Stimulated activated CD8-positive, alpha-beta memory T cell treated with anti-CD3 and anti-CD28 coated beads, Interleukin-12 subunit alpha, Interleukin-12 subunit beta, amount 100 ng/mL, for 1 hour (primary cell): ENCODE measurements at places on chromosomes 12 and 14.

- no peak for DNase-seq
These were observed 1215.4 kb upstream of the USP15 start for GRCh38 chr12:61044766-61045165.

DNA sequence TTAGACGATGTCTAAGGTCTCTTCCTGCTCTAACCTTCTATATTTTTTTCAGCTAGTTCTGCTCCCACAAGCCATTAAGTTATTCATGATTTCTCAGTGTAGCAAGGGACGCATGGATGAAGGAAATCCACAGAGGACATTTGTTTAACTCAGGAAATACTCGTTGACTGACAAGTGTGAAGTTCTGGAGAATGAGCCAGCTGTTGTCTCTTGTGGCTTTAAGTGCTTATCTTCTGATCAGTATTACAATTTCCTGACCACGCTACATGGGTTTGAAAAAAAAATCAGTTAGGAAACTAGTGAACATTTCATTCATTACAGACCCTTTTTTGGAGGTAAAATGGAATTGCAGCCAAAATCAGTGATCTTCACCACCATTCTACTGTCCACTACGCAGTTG lies 53.1 kb downstream of the GUCY2C start:
- DNase-seq, result no peak

- DNase-seq, result no peak
These were observed 11.9 kb downstream of the DLST start for GRCh38 chr14:74893614-74894091.

GRCh38 chr12:124655048-124655697 lies 87.8 kb upstream of the NCOR2 start:
- no peak for DNase-seq

- no peak for DNase-seq
These were observed 104.2 kb upstream of the RMST start for GRCh38 chr12:97358361-97358760.

- no peak for DNase-seq
These were observed 70.8 kb downstream of the SRGAP1 start for GRCh38 chr12:63915105-63915800.

- no peak for DNase-seq
These were observed 127.2 kb upstream of the TMEM132D start for GRCh38 chr12:130031041-130031440.

- DNase-seq, result no peak
These were observed 17.4 kb downstream of the EGLN3 start for GRCh38 chr14:33933386-33933933.

GRCh38 chr12:63985456-63985855 lies 141.0 kb downstream of the SRGAP1 start:
- DNase-seq, result no peak

- no peak for DNase-seq
These were observed 38.8 kb upstream of the ATF7IP start for GRCh38 chr12:14326699-14327098.

- DNase-seq, result no peak
These were observed 69.5 kb upstream of the DICER1 start for GRCh38 chr14:95226801-95227200.

GRCh38 chr14:99389174-99389826 lies 91.4 kb downstream of the SETD3 start:
- DNase-seq, result peak; percentile 12

DNA sequence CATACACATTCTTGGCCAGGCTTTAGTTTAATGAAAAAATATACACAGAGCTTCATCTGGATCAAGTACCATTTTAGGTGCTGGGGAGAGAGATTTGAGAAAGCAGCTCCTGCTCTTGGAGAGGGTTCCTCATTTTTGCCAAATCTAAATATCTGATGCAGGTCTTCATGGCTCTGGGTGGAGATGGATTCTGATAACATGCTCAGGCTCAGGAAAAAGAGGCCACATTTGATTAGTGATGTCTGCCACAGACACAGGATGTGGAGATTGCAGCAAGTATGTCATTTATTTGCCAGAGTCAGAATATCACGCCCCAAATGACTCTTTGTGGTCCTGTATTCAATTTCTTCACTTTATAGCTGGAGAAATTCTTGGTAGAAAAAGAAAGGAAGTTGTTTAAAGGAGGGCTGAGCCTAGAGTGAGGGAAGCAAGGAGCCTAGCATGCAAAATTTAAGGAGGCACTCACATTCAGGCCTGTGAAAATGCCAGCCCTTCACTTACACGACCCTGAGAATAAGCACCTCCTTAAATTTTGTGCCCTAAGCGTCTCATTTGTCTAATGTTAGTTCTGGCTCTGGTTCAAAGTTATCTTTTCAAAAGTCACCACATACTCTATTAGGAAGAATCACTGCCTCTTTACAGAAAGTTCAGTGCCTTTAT lies 492.9 kb upstream of the TBX3 start:
- DNase-seq, result no peak

DNA sequence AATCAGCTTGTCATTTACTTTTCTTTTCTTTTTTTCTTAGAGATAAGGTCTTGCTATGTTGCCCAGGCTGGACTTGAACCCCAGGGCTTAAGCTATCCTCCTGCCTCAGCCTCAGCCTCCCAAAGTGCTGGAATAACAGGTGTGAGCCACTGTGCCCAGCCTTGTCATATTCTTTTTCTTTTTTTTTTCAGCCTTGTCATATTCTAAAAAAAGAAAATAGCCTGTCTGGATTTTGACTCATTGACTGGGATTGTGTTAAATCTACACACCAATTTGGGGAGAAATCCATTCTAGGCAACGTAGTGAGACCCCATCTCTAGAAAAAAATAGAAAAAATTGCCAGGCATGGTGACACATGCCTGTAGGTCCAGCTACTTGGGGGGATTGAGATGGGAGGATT lies 24.1 kb downstream of the ATP5MC2 start:
- no peak for DNase-seq

DNA sequence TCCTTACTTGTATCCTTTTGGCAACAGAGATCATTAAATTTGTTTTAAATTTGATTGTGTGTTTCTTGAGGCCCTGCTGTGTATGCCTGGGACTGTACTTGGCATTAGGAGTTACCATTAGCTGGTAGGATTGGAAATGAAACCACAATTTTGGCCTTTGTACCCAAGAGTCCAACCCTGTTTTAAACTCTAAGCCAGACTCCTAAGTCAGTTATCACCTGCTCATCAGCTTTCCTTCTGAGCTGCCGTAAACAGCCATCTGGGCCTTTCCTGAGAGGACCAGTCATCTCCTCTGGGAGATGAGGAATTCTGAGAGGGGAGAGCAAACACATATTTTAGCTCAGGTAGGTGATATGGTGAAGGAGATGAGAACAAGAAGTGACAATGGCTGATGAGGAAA lies 74.3 kb upstream of the SRSF5 start:
- no peak for DNase-seq

DNA sequence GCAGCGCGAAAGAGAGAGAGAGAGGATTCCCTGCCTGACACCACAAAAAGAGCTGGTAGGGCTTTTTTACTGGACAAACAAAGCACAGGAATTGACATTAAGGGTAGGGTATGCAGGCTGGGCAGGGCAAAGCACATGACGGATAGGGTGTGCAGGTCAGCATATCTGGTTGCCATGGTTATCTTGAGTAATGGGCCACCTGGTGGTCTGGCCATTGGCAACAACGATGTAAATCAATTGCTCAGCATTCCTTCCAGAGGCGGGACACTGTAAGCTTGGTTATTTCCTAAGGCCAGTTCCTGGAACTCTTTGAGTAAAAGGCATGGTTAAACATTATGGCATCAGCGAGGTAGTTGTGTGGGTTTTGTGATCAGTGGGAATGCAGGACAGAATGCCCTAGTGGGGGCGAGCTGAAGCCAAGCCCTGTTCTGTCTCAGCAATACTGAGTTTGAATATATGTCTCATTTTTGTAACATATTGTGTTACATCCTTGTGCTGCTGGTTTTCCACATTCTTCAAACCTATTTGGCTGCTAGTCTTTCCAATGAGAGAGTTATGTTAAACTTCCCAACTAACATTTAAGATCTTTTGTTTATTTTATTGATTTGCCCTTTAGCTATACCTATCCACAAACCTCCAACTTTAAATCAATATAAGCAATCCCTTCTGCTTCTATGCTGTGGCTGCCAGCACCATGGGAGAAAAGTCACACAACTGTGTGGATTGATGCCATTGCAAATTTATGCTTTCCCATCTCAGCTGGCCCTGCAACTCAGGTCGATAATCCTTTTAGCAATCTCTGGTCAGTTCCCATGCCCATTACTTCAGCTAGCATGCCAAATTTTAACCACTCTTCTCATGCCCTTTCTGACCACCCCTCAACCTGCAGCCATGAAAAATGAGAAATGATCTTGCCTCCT lies 396.7 kb upstream of the PDE3A start:
- DNase-seq, result no peak

DNA sequence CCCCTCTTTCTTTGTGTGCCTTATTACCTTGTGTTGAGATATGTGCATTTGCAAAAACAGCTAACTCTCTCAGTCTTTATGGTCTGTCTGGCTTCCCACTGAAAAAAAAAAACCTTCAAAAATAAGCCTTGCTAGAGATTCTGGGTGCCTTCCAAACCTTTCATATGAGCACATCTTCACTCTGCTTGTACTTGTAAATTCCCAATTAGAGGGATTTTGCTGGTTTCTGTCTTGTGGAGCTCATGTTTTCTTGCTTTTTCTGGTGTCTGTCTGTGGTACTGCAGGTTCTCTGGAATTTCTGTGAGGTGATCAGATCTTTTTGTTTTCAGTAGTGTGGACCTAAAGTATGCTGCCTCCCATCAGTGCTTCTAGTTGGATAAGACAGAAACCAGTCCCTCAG lies 100.1 kb downstream of the PIK3C2G start:
- no peak for DNase-seq

GRCh38 chr12:98397323-98398105 lies 117.9 kb upstream of the TMPO start:
- peak; percentile 69 for DNase-seq

- DNase-seq, result no peak
These were observed 53.8 kb upstream of the NPFF start for GRCh38 chr12:53560912-53561589.

DNA sequence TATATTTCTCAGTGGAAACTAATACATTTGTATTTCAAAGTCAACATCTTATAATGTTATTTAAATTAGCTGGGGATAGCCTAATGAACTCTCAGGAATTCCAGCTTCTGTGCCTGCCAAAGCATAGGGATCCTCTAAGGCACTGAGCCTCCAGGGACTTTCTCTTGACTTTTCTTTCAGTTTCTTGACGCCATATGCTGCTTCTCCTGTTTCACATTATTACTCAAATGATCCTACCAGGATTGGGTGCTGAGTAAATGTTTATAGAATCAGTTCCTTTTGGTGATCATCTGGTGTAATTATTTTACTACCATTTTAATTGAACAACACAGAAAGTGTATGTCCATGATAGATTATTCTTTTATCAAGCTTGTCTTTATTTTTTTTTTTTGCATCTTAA lies 7.9 kb downstream of the METTL25 start:
- no peak for DNase-seq

DNA sequence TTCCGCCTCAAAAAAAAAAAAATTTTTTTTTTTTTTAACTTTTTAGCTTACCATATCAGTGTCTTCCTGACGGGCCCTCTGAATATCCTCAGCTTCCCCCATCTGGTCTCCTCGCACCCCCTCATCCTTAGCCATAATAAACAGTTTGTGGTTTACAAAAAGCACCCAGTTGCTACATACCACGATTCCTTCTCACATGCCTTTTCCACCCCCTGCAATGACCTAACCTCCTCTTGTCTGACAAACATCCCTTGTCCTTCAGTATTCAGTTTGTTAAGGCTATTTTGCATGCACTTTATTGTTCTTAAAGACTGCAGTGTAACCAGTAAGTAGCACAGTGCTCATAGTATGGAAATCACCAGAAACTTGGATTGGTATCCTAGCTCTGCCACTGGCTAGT lies 88.5 kb downstream of the PPM1H start:
- DNase-seq, result no peak

DNA sequence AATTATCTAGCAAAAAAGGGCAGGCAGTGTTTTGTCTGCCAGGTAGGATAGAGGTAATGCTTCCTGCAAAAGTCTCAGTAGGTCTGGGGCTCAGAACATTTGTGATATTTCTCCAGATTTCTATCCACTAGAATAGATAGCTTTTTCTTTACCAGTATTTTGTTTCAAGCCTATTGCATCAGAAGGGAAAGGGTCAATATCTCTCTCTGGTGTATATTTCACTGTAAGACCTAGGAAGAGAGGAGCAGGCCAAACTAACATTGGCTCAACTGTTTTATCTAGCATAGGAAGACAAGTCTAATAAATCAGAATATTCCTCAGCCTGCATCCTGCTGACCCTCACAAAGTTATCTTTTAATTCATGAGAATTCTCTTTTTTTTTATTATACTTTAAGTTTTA lies 106.7 kb upstream of the DAAM1 start:
- DNase-seq, result no peak

DNA sequence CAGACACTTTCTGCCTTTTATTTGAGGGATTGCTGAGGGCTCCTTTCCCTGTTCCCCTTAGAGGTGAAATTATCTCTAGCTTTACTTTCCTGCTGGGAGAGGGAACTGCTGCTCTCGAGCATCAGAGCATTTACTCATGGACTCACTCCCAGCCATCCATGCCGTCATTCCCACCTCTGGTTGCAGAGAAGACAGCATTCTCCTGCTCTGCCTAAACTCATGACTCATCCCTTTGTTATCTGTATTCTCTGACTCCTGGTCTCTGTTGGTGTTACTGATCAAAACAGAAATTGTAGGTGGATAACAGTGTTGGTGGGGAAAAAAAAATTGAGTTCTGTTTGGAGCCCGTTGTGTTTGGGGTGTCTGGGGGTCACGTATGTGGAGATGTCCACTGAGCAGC lies 159.3 kb downstream of the TTC8 start:
- DNase-seq, result no peak
